ENCODE measurements at places on chromosomes 13 and 19.

- no peak for DNase-seq
Measured at GRCh38 chr13:110520431-110521295, 40.9 kb downstream of the RAB20 start.

DNA sequence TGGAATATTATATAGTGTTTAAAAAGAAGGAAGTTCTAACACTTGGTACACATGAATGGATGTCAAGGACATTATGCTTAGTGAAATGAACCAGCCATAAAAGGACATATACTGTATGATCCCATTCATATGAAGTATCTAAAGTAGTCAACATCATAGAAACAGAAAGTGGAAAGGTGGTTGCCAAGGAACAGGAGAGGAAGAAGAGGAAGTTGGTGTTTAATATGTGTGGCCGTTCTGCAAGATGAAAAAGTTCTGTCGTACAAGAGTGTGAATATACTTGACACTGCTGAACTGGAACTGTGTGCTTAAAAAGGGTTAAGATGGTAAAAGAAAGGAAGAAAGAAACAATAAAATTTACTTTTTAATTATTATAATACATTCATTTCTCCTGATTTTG, 33.1 kb upstream of the C1QTNF9 start:
- peak; percentile 50 for DNase-seq

GRCh38 chr13:60986301-60986700, 429.3 kb downstream of the PCDH20 start:
- DNase-seq = no peak

DNA sequence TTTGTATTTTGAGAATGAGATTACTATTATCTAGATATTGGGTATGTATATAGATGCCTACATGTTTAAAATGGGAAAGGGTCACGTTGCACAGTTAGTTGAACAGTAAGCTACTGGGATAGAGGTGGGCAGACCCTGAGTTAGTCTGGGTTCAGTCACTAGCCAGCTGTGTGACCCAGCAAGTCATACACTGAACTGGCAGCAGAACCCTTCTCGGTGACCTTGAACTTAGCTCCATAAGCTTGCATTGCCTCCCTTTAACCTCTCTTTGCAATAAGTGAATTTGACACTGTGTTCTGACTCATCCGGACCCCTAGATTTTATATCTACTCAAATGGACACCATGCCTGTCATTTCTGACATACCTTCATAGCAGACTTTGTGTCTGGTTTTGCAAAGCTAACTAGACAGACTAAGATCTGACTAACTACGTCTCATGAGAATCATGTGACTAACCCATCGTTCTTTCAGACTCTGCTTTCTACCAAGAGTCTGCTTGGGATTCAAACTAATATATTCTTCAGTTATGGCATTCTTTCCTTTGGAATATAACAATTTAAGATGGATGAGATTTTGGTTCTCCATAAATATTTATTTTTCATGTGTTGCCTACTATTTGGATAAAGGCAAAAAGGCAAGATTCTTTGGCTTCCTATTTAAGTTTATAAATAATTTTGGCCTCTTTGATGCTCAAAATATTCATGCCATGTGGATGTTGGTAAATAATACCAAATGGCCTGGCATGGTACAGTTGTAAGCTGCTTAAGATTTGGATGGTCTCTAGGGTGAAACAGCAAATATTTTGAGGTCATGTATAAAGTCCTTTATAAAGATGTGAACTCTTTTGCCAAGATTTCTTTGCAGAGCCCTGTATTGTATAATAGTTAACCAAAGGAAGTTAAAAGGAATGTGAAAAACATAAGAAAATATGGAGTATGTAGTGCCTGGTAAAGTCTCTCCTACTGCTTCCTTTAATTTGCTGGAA, 159.3 kb downstream of the ITGBL1 start:
- DNase-seq = no peak

- no peak for DNase-seq
Measured at GRCh38 chr13:76231522-76232167, 595.5 kb downstream of the LMO7 start.

GRCh38 chr13:90276216-90276615, 1071.3 kb upstream of the MIR17HG start:
- DNase-seq = no peak

- DNase-seq = no peak
Measured at GRCh38 chr13:65907666-65908525, 1322.2 kb downstream of the PCDH9 start.

DNA sequence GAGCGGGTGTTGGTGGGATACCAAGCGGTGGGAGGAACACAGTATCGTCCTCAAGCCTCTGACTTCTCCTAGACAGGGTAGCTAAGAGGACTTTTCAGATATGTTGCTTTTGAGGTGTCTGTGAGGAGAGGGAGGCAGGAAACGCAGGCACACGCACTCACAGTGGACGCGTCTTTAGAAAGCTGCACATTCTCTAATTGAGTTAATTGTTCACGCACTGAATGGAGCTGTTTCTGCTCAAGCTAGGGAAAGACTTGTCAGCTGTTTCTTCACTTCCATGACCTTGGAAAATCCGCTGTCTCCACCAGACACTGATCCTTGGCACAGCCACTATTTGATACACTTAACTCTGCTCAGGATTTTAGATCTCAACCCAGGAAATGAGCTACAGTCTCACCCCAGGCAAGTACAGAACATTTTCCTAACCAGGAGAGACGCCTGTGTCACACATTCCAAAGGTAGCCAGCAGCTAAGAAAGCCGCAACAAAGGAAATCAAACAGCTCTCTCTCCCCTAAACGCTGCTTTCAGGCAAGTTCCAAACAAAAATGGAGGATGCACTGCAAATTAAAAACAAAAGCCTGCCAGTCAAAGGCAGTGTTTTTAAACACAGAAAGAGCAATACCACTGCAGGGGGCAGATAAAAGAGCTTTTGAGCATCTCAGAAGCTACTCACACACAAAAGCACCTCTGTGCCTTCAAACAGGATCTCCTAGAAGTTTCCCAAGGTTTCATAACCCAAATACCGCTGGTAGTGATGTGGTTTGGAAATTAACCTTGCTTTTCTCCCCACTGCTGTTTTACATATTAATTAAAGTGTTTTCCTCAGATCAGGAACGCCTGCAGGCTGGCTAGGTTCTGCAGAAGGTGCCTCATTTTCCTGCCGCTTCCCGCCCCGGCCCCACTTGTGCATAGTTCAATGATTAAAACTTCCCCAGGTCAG, 57.3 kb downstream of the IRS2 start:
- DNase-seq = no peak

GRCh38 chr13:102460806-102461205, 59.0 kb upstream of the FGF14 start:
- no peak for DNase-seq

DNA sequence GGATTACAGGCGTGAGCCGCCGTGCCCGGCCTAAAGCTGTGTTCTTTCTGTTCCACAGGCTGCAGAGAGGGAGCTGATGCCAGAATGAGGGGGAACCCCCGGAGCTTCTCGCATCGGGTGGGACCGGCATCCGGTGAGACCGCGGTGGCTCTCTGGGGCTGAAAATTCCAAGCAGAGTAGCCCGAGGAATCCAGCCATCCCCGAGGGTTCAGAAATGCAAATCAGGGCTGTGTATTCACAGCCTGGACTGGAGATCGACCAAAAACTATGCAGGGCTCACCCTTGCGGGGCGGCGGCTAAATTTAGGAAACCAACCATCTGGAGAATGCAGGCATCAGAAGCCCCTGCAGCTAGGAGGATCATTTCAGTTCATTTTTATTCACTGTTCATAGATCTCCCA, 99.2 kb downstream of the GNG7 start:
- no peak for DNase-seq

DNA sequence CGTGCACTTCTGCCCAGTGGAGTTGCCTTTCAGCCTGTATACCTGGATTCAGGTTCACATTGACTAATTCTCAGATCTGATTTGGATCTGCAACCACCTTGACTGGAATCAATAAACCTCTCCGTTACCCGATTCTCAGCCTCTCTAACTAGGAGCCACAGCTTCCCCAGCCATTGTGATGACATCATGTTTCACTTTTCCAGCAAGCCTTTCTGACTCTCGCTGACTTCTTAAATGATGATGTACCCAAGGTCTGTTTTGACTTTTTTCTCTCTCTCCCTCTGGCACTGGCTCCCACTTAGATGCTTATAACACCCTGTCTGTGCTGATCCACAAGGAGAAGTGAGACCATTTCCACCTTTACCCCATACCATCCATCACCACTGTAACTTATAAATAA, 13.5 kb upstream of the FAM124A start:
- DNase-seq = no peak

DNA sequence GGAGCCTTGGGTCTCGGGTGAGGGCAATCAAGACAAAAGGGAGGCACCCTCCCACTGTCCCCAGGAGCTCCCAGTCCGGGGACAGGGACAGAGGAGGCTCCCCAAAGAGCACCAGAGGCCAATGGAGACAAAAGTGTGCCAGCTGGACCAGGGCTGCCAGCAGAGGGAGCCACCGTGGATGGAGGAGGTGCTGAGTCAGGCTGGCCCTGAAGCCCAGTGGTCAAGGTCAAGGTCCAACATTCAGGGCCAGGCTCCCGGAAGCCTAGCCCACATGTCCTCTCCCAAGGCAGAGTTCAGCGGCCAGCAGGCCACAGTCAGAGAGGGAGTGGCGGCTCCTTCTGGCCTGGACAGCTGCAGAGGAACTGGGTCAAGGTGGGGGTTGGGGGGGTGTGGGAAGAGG, 8.4 kb downstream of the COL5A3 start:
- no peak for DNase-seq

DNA sequence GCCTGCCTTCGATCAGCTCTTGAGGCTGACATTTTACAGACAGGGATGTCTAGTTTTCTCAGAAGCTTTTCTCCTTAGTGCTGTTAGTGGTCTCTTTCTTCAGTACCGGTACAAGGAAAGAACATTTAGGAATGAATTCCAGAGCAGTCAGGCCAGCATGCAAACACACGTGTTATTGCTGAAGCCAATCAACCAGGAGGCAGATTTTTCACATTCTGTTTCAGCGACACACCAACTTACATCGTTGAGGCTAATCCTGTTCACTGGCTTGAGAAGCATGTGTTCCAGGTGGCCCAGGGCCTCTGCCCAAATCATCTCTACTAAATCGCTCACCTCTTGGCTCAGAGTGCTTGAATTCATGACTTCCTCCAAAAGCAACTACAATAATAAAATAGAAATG, 19.2 kb downstream of the PARP4 start:
- DNase-seq = no peak

GRCh38 chr13:113490496-113491417, at the start of gene DCUN1D2:
DCUN1D2 (minus strand) TSS chr13:113490711; CDS start chr13:113490669, 42 bp downstream.
- DNase-seq = peak; percentile 52

DNA sequence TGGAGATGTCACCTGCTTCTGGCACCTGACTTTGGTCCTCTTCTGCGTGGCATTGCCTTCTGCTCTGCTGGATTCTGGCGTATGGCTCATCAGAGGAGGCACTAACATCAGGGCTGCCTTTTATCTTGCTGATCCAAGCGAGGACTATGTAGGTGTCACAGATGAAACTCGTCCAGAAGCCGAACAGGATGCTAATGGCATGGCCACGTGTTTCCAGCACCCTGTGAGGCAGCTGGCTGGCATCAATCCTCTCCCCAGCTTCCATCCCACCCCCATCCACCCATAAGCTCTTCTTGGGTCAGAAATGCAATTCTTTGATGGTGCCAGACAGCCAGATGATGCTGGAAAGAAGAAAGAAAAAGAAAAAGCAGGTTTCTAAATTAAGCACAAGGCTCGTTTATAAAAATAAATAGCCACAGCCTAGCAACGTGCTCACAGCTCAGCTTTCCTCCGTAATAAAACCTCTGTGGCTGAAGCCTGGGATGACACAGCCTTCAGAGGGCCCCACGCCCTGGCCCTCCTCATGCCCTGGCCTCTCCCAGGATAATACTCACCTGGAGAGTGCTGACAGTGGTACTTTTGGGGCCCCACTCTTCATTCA, 212.9 kb upstream of the SERP2 start:
- DNase-seq = no peak

- no peak for DNase-seq
Measured at GRCh38 chr19:17577457-17578097, 22.1 kb downstream of the COLGALT1 start.

- DNase-seq = no peak
Measured at GRCh38 chr13:111668451-111668850, 348.0 kb downstream of the TEX29 start.

- DNase-seq = no peak
Measured at GRCh38 chr19:11560404-11561051, 1.5 kb upstream of the ELOF1 start.

GRCh38 chr13:21872795-21873194, 201.9 kb downstream of the FGF9 start:
- DNase-seq = no peak

DNA sequence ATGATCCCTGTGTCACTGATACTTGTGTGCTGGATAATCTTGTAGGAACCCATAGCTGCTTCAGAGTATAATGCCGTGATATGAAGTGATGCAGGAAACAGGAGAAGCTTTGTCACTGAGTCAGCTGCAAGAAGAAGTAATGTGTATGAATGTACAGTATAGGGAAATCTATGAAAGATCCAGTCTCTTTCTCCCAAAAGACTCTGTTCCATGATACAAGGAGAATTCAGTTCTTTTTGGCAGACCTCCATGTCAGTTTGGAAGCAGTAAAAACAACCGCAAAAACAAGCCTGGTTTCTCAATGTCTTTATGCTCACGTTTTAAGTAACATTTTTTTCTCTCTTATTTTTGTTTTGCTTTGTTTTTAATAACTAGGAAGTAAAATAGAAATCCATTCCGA, 33.9 kb downstream of the PCDH17 start:
- DNase-seq = no peak

- no peak for DNase-seq
Measured at GRCh38 chr13:41613984-41614661, 156.8 kb downstream of the RGCC start.

DNA sequence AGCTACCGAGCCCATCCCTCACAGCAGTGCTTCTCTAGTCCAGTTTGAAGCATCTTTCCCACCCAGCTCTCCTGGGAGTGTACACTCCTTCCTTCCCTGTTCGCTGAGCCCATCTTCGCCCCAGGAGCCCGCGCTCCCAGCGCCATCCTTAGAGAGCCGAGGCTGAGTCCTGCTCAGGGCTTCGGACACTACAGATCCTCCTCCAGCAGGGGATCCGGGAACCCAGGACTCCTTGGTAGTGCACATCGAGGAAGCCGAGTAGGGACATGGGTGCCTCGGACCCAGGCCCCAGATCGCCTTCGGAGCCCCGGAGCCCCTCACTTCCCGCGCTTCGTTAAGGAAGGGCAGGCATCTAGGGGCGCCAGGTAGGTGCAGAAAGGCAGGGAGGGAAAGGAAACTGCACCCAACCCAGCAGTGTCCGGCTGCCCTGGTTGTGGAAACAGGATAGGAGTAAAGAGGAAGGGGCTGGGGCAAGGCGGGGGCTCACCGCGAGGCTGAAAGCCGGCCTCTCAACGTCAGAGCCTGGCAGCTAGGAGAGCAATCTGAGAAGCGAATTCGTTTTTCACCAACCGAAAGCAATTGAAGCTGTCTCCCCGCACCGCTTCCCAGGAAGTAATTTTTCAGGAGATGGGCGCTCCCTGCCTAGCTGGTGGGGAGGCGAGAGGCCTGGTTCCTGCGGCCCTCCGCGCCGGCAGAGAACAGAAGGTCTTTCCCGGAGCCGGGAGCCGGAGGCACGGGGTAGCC, 1.0 kb downstream of the PDX1 start:
- DNase-seq = no peak

Data from T-helper 2 cell (primary cell).